ENCODE measurements at places on chromosomes 16 and 17.

DNA sequence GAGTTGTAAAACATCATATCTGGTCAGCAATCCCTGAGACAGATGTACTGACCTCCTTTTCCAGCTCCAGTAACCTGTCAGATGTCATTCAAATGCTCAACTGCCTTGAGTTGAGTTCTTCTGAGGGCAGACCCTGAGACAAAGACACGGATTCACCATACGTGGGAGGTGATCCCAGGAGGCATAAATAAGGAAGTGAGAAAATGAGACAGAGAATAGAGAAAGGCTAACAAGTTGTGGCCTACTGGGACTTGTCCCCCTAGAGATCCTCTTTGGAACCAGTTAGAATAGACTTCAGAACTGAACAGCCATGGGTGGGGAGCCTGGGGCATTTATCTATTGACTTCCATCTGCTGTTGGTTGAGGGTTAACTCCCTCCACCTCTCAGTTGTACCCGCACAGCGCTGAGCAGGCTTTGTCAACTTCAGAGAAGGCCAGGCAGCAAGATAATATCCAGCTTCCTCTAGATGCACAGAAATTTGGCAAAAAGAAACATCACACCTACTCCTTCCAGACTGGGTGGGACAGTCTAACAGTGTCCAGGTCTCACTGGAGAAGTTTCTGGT is 123.0 kb upstream of the DYNLRB2 start:
- no peak for DNase-seq

DNA sequence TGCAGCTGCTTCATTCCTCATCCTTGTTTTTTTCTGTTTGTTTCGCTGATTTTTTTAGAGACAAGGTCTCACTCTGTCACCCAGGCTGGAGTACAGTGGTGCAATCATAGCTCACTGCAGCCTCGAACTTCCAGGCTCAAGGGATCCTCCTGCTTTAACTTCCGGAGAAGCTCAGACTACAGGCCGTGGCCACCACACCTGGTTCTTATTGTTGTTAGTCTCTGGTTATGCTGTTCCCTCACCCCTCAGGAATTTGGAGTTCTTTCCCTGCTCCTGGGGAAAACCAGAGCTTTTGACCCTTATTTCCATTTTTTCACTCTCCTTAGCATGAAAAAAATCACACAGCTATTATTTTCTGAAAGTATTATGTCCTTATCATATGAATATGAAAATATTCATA is 1.8 kb downstream of the ODF4 start:
- DNase-seq, result no peak

DNA sequence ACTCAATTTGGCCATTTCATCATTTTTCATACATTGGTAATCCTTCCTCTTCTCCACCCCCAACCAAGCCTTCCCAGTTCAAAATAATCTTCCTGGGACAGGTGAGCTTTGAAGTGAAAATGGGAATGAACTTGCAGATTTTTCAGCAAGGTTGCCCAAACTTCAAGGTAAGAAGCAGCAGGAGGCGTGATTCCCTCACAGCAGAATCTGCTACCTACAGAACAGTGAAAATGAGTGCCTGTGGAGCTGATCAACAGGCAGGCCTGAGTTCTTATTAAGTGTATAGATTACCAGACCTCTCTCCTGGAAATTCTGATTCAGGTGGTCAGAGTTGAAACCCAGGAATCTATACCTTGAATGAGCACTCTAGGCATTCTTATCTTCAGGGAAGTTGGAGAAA is 356.6 kb downstream of the RBFOX1 start:
- DNase-seq, result no peak

- no peak for DNase-seq
Observed at GRCh38 chr17:66403846-66404556, 101.6 kb downstream of the PRKCA start.

DNA sequence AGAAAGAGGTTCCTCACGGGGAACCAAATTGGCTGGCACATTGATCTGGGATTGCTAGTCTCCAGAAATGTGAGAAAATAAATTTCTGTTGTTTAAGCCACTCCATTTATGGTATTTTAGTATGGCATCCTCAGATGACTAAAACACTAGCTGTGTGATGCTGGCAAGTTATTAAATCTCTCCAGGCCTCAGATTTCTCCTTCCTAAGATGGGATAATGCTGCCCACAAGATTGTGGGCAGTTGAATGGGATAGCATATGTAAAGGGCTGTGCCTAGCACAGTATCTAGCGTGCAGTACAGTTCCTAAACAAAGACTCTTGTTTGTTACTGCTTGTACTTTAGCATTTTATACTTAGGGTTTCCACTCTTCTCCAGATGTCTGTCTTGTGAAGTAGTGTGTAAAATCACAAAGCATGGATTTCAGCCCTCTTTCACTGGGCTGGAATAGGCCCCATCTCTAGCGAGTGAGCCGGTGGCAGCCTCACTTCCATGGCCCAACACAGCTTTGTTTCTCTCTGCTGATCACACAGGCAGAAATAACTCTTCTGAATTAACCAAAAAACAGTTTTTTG is 38.2 kb upstream of the PHAF1 start:
- no peak for DNase-seq

GRCh38 chr16:3734758-3735221 is 17.5 kb upstream of the TRAP1 start:
- no peak for DNase-seq

DNA sequence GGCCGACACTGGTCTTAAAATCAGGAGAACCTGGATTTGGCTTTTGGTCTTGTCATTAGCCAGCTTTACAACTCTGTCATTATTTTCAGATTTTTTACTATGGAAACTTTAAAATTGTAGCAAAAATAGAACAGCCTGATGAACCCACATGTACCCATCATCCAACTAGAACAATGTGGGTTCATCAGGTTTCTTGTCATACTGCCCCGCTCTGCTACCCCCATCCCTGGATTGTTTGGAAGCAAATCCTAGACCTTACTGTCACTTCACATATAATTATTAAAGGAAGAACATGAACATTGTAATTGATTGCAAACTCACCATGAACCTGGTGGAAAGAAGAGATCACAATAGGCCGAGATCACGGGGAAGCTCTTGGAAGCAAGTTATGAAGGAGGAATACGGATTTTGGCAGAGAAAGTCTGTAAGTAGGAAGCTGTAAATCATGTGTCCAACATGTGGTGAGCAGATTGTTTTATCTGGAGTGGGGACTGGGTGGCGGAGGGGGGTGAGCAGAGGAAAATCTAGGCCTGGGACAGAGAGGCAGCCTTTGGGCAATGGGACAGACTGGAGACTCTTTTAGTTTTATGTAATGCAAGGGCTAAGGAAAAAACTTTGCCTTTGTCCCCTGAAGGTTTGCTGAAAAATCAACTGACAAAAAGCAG is 67.0 kb downstream of the PITPNC1 start:
- DNase-seq, result peak; percentile 77

GRCh38 chr16:3829631-3830536 is 50.6 kb downstream of the CREBBP start:
- DNase-seq, result no peak

GRCh38 chr16:58010886-58011285 is 9.7 kb downstream of the USB1 start:
- no peak for DNase-seq

DNA sequence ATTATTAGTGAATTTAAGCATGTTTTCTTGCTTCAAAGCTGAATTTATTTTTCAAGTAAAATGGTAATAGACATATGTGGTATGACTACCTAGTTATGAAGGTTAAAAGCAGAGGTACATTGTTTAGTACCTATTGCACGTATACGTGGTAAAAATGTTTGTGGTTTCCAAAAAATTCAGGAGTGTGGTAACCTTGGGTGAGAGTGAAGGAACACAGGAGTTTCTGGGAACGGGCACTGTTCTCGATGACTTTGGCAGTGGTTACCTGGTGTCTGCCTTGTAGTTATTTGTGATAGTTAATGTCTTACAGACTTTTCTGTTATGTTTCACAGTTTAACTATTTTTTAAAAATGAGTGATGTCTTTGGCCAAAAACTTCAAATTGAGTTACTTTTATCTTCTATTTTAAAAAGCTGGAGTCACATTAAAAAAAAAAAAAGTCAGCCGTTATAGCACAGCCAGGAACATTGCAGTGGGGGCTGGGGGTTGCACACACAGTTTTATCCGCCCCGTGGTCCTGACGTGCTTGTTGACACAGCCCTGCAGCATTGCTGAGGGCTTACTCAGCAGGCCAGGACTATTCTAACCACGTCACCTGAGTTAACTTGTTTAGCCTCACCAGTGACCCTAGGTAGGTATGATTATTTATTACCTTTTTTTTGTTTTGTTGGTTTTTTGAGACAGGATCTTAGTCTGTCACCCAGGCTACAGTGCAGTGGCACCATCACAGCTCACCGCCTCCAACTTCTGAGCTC is 10.9 kb downstream of the JPT2 start:
- DNase-seq, result peak; percentile 93

Data from A172 (cell line).